ENCODE measurements at places on chromosomes 3 and 15.
A peak's percentile ranks its signal among the peaks of the same experiment; 100 is the strongest.

DNA sequence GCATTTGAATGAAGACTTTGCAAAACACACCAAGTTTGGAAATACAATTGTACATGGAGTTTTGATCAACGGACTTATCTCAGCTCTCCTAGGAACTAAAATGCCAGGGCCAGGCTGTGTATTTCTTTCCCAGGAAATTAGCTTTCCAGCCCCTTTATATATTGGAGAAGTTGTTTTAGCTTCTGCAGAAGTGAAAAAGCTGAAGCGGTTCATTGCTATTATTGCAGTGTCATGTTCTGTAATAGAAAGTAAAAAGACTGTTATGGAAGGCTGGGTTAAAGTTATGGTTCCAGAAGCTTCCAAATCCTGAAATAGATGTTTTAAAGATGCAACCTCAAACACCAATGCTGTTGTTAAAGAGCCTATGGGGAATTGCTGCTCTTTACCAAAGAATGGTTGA is 11.5 kb downstream of the HTD2 start:
- DNase-seq = no peak

DNA sequence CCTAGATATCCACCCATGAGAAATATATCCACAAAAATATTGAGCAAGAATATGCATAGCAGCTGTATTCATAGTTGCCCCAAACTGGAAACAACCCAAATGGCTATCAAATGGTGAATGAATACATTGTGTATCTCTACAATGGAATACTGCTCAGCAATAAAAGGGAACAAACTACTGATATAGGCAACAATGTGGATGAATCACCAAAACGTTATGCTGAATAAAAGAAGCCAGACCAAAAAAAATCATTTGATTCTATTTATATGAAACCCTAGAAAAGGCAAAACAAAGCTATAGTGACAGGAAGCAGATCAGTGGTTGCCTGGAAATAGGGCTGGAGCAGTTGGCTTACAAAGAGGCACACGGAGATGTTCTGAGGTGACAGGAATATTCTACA is 15.5 kb upstream of the CMTM7 start:
- DNase-seq = no peak

- peak; percentile 32 for DNase-seq
These were observed 1.4 kb downstream of the ZNF609 start for GRCh38 chr15:64461721-64462162.

DNA sequence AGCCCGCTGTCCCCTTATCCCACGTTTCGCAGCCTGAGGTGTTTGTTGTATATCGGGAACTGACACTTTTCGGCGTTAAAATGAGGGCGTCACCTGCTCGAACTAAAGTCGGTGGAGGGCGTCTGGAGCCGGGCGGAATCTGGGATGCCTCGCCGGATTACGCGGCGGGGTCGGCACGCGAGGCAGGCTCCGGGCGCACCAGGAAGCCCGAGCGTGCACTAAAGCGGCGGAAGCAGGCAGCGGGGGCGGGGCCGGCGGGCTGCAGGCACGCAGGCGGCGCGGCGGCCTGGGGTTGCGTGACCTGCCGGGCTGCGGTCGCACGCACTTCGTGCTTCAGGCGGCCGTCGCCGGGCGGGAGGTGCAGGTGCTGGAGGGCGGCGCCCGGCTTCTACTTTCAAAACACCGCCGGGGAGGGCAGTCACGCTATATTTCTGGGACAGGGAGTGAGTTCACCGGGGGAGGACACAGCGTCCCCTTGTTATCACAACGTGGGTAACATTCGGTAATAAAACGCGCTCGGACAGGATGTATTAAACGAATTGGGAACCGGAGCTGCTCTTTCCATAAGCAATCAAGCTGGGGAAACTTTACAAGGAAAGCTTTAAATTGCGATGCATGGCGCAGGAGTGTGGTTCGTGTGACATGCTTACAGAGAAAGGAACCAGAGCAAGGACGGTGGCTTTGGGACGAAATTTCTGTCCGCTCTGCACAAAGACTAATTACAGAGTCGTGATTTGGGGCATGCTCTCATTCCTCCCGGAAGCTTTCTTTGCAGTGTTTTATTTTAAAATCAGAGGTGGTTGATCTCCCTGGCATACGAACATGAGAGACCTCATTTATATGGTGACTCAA is 9.1 kb upstream of the LEKR1 start:
- peak; percentile 79 for DNase-seq

GRCh38 chr15:68177742-68178141 is 27.4 kb downstream of the CALML4 start:
- no peak for DNase-seq

DNA sequence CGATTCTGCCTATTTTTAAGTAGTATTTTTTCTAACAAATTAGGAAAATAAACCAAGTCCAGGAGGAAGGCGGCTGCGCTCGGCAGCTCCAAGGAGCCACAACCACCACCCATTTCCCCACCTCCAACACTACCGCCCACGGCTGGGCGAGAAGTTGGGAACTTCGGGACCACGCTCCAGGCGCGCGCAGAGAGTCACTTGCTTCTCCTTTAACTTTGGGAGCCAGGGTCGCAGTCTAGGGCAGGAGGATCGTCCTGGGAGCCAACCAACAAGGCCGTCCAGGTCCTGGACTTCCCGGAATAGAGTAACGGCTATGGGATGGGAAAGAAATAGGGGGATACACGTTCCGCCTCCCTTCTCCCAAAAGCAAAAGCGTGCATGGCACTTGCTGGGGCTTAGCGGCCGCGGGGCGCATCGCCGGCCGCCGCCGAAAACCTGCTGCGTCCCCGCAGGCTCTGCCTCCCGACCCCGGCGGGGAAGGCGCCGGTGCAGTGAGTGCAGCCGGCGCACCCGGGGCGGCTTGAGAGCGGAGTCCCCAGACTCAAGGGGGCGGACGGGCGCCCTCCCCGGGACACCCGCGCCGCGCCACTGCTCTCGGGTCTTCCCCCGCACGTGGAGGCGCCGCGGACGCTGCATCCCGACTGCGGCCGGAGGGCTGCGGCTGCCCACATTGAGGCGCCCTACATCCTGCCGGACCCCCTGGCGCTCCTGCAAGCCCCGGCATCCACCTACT is 699 bp downstream of the MEGF11 start:
- no peak for DNase-seq

GRCh38 chr3:79253271-79253670 is 514.5 kb downstream of the ROBO1 start:
- no peak for DNase-seq

- no peak for DNase-seq
These were observed 20.7 kb downstream of the POPDC2 start for GRCh38 chr3:119639494-119640350.

- no peak for DNase-seq
These were observed 194.2 kb downstream of the UACA start for GRCh38 chr15:70569091-70569713.

DNA sequence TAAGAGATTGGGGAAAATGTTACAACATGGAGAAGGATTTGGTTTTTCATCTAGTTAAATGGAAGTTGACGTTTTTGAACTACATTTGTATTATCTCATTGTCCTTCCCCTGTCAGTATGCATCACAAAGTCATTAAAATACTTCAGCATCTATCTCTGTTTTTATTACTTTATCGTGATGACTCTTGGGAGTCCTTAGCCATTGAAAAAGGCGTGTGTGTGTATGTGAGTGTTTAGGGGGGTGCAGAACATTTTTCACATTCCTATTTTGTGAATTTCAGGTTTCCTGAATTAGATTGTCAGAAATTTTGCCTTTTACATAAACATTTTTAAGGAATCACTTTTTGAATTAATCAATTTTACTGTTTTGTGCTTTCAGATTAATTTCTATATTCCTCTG is 360.6 kb upstream of the SGO1 start:
- no peak for DNase-seq

DNA sequence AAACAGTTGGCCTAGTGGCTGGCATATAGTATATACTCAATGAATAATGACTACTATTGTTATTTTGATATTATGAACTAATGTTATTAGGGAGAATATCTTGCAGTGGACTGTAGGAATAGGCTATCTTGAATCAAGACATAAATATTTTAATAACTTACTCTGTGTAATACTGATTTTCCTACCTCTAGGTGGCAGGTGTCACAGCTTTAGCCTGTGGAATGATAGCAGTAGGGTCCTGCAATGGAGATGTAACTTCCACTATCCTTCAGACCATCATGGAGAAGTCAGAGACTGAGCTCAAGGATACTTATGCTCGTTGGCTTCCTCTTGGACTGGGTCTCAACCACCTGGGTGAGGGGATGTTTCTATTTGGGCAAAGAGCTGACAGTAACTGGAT is 6.5 kb downstream of the PSMD2 start:
- DNase-seq = no peak

GRCh38 chr3:192700885-192701284 is 26.5 kb downstream of the FGF12 start:
- no peak for DNase-seq

- DNase-seq = no peak
These were observed 111.4 kb upstream of the PLAAT1 start for GRCh38 chr3:193129607-193130006.

GRCh38 chr15:25504307-25504706 is 65.5 kb upstream of the UBE3A start:
- DNase-seq = no peak

GRCh38 chr3:4464576-4464975 is 2.5 kb downstream of the SUMF1 start:
- DNase-seq = no peak

- peak; percentile 23 for DNase-seq
These were observed 6.3 kb downstream of the GORASP1 start for GRCh38 chr3:39101022-39101689.

DNA sequence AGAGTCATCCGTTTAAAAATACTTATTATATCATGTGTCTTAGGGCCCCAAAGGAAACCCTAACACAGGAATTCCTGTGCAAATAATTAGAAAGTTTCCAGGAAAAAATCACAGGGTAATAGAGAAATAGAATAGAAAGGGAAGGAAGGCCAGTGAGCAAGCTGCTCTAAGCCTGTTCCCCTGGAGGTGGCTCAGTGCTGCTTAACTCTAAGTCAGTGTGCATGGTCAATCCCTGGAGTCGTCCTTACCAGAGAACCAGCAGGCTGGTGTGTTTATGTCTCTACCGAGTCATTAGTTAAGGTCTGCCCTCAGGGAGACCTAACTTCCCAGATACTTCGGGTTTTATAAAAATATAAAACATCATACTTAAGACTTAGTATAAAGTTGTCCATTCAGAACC is 21.0 kb upstream of the MCF2L2 start:
- DNase-seq = no peak

- no peak for DNase-seq
These were observed 3.5 kb downstream of the CCDC51 start for GRCh38 chr3:48436477-48436787.

GRCh38 chr15:96349034-96349856 is 18.7 kb downstream of the NR2F2 start:
- DNase-seq = no peak

GRCh38 chr3:83946049-83946448 is 1012.7 kb upstream of the CADM2 start:
- DNase-seq = no peak

- no peak for DNase-seq
These were observed 18.3 kb downstream of the TRH start for GRCh38 chr3:129992781-129993180.

- no peak for DNase-seq
These were observed 498.5 kb upstream of the GBE1 start for GRCh38 chr3:82259994-82260393.

- DNase-seq = no peak
These were observed 30.2 kb downstream of the ATG7 start for GRCh38 chr3:11302444-11302843.

DNA sequence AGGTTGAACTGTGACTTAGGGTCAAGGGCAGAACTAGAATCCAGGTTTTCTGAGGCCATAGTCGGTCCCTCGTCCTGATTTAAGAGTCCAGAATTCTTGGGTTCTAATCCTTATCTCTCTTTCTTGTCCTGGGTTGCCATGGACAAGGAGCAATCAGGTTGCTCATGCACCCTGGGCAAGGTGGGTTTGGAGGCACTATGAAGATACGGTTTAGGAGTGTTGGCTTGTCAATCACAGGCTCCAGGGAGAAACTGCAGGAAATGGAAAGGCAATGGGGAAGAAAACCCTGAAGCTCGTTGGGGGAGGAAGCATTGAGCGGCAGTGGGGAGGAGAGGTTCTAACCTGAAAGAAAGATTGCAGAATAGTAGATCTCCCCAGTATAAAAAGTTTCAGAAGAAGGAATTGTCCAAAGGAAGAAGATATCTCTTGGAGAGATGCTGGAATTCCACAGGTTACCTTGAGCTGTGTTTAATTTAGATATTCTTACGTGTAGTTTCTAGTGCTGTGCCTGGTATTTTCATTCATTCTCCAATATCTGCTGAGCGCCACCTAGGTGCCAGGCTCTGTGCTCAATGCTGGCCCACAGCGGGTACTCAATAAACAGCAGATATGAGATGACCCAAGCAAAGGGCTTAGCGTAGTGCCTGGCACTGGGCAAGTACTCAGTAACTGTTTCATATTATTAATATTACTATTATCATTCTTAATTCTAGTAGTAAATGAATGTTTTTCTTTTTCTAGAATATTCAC is 2.0 kb downstream of the ACAN start:
- DNase-seq = no peak

DNA sequence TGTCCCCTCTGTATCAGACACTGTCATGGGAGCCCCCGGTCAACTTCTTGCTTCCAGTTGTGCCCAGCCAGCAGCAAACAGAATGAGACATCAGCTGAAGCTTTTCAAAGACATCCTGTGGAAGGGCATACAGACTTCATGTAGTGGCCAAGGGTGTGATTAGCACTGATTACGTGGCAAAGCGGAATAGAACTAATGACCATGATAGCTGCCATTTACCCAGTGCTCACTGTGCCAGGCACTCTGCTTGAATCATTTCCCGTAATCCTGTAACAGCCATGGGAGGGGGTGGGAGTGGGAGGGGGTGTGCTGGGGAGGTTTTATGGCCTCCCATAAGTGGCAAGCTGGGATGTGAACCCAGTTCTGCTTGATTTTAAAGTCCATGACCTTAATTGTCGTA is 29.5 kb downstream of the LPP start:
- DNase-seq = no peak

DNA sequence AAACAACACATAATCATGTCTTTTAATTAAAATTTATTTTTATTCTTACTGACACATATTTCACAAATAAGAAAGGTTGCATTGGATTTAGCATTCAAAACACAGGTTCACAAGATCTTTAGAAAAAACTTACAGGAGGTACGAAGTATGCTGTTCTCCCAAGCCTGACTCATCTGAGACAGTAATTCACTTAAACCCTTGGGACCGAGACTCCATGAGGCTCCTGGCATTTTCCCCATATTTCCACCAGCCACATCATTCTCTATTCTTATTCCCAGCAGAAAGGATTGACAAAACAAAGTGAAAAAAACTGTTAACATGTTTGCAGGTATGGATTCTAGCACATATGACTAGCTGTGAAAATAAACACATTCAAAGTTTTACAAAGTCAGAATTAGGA is 52.6 kb downstream of the CNTN3 start:
- no peak for DNase-seq

DNA sequence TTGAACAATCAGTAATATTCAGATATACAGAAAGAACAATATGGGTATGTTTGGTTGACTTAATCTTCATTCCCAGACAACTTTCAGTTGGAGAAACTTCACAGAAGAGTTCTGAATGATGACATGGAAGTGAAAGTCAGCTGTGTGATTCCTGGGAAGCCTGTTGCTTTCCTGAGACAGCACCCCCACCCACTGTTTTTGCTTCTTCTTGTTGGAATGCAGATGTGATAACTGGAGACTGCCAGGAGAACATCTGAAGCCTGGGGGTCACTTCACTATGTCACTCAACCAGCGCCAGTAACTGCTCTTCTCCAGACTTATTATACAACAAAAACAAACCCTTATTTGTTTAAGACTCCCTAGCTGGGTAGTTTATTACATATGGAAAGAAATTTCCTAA is 599.4 kb downstream of the ZIC1 start:
- no peak for DNase-seq

Measured in stimulated activated CD4-positive, alpha-beta T cell treated with anti-CD3 and anti-CD28 coated beads, Interleukin-2, amount 100 ng/mL, for 48 hours (primary cell).